ENCODE measurements at places on chromosomes 7 and 10.
A peak's percentile ranks its signal among the peaks of the same experiment; 100 is the strongest.

GRCh38 chr7:27916372-27916771 is 176.4 kb downstream of the TAX1BP1 start:
- no peak for DNase-seq

DNA sequence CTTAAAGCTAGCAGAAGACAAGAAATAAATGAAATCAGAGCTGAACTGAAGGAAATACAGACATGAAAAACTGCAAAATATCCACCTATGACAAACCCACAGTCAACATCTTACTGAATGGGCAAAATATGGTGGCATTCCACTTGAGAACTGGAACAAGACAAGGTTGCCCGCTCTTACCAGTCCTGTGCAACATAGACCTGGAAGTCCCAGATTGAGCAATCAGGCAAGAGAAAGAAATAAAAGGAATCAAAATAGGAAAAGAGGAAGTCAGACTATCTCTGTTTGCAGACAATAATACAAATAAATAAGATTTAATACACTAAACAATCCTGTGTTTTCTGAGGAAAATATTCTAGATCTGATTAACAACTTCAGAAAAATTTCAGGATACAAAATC is 570.5 kb upstream of the SEMA3D start:
- DNase-seq: no peak

DNA sequence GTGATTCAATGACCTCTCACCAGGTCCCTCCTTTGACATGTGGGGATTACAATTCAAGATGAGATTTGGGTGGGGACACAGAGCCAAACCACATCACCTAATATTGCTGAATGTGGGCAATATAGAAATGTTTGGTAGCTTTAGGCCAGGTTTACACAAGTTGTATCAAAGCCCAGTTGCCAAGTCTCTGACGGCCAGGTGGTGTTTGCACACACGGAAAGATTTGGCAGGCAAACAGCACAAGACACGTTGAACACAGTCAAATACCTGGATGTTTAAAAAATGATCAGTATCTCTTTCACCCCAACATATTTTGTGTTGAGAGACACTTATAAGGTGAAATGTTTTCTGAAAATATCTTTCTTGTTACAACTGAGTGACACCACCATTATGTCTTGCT is 294.4 kb upstream of the MKI67 start:
- DNase-seq: no peak

- no peak for DNase-seq
These were observed 24.8 kb downstream of the OR9A2 start for GRCh38 chr7:143002106-143002505.

GRCh38 chr7:1020849-1021251 is 23.5 kb upstream of the GPR146 start:
- no peak for DNase-seq

- peak; percentile 80 for DNase-seq
These were observed 119.2 kb downstream of the ANK3 start for GRCh38 chr10:60270426-60270825.

DNA sequence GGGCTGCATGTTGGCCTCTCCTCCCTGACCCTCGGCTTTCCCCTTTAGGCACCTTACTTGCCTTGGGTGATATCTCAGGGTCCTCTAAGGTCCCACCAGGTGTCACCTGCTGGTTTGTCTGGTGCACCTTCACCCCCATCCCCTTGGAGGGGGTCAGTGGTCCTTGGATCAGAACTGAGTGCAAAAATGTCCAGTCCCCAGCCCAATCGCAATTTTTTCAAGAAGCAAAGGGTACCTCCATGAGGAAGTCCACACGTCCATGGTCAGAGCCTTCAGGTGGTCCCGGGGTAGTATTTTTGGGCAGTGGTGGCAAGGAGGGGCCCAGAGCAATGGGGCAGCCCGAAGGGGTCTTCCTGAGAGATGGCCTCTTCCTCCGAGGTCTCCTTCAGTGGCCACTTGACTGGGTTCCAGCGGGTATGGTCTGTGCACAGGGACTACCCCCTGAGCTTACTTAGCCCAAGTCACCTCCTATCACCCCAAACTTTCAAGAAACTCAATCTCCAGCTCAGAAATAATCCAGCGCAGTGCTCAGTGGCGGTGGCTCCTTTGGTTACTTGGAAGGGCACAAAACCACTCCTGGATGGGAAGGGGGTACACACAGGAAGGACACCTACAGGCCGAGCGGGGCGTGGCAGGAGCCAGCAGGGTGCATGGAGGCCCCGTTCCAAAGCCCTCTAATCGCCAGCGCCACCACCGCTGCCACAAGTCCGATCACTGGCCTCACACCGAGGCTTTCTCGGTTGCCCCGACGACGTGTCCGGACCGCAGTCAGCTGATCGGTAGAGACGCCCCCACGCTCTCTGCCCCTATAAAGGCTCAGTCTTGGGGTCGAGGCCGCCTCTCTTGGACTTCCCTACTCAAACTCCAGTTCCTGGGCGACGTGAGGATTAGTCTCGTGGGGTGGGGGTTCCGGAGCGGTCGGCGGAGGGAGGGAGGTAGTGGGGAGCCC is 4.5 kb downstream of the SAP25 start:
- DNase-seq: peak; percentile 38

GRCh38 chr7:67547183-67547907 is 550.7 kb downstream of the TYW1 start:
- DNase-seq: no peak

- peak; percentile 23 for DNase-seq
These were observed 16.1 kb upstream of the PALD1 start for GRCh38 chr10:70462349-70462984.

DNA sequence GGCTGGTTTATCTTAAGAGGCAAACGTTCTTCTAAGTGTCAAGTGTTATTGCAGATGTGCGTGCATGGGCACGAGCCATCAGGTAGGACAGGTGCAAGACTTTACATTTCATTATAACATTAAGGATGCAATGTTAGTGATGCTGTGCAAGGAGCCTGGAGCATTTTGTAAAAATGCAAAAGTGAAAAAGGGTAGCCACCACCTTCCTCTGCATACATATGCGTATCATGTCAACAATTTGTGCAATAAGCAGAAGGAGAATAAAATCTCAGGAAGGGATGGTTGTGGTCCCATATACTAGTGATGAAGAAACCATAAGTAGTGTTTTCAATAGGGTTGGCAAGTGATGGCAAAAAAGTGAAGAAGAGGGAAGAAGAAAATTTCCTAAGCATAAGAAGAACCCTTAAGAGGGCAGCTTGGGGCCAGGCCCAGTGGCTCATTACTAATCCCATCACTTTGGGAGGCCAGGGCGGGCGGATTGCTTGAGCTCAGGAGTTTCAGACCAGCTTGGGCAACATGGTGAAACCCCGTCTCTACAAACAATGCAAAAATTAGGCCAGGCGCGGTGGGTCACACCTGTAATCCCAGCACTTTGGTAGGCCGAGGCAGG is 7.5 kb downstream of the PIK3AP1 start:
- DNase-seq: no peak

DNA sequence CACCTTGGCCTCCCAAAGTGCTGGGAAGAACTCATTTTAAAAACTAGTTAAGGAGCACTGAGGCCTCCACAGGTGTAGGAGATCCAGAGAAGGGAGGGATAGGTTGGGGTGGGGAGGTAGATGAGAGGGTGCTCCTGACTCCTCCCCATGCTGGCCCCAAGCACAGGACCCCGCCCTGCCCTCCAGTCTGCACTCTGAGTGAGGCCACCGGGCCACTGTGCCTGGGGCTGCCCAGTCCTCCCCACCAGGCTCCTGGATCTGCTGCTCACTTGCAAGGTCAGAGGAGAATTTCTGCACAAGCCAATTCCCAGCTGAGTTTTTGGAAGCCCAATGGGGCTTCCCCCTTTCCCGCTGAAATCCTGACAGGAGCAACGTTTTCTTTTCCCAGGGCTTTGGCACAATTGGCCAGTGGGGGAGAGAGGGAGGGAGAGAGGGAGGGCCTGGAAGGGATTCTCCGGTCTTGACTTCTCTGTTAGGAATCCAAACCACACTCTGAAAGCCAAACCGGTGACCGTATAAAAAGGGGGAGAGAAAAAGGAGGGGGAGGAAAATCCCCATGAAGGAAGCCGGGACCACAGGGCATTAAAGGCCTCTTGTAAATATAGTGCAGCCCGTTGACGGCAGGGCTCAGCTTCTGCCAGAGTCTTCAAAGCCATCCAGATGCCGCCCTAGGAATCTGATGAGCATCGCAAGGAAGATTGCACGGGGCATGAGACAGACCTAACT is 116.2 kb downstream of the SH3PXD2A start:
- DNase-seq: peak; percentile 94

DNA sequence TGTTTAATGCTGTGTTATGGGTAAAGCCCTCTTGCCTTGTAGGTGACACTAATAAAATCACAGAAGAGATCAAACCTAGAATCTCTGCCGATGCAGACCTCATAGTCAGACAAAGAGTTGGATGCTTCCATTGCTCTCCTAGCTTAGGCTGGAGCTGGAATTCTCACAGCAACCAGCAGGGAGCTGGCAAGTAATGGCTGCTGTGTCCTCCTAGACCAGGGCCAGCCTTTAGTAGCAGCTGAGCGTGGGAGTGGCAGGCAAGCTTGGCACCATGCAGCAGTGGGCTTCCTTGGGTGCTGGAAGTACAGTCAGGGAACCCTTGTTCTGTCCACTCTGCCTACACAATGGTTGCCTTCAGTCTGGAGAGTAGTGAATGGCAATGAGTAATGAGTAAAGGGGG is 598.3 kb upstream of the GALNT17 start:
- DNase-seq: no peak

DNA sequence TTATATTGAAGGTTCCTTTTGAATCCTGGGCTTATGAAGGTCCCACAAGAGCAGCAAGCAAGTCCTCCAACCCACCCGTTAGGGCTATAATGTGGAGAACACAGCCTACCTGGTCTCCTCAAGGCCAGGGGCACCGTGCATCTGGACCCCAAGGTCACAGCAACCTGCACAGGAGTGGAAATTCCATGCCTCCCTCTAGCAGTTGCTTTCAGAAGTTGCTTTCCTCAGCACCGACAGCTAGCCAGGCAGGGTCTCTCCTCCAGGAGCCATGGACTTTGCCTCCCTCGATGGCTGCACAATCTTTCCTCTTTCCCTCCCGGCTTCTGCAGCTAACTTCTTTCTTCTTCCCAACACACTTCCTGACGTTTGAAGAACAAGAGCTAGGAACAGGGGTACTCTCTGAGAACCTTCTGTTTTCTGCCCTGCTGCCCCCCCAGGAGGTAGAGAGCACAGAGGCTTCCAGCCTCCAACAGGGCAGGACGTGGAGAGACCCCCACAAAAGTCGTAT is 149.8 kb downstream of the PTPN20 start:
- DNase-seq: no peak

DNA sequence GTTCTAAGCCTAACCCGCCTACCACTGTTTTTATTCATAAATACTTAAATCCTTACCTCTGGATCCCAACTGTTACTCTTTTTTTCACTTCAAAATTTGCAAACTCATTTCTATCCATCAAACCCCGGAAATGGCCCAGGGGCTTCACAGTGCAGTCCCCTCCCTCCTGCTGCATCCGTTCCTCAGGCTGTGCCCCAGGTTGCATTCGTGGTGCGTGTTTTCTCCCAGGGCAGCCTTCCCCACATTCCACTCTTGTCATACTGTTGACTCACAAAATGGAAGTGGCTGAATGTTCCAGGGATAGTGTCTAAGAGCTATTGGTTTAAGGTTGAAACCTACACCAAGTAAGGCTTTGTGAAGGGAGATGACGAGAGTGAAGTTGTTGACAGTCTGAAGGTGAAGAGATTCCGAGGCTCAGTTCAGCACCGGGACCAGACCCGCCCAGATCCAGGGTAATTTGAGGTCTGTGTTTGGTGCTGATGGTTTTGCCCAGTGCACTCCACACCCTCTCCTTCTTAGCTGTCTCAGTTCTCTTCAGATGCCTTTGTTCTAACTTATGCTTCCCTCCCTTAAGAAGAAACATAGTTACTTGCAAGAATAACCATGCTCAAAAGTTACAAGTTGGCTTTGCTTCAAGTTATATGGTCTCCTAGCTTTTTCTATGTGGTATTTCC is 7.7 kb downstream of the INSIG1 start:
- no peak for DNase-seq

DNA sequence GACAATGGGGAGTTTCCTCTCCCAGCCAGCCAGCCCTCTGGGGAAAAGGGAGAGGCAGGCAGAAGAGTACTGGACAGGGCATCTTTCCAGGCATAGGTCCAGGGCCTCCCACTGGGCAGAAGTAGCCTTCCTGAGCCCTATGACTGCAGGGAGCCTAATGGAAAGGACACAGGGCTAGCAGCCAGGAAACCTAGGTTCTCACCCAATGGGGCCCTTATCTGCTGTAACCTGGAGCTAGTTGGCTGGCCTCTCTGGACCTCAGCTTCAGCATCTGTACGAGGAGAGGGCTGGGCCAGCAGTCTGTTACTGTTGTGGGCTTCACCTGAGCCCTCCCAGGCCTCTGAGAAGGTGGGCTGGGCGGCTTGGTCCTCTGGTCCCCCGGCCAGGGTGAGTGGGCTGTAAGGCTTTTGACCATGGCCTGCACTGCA is 22.4 kb downstream of the LDB3 start:
- no peak for DNase-seq

- DNase-seq: no peak
These were observed 131.4 kb downstream of the PAXIP1 start for GRCh38 chr7:154871507-154871906.

DNA sequence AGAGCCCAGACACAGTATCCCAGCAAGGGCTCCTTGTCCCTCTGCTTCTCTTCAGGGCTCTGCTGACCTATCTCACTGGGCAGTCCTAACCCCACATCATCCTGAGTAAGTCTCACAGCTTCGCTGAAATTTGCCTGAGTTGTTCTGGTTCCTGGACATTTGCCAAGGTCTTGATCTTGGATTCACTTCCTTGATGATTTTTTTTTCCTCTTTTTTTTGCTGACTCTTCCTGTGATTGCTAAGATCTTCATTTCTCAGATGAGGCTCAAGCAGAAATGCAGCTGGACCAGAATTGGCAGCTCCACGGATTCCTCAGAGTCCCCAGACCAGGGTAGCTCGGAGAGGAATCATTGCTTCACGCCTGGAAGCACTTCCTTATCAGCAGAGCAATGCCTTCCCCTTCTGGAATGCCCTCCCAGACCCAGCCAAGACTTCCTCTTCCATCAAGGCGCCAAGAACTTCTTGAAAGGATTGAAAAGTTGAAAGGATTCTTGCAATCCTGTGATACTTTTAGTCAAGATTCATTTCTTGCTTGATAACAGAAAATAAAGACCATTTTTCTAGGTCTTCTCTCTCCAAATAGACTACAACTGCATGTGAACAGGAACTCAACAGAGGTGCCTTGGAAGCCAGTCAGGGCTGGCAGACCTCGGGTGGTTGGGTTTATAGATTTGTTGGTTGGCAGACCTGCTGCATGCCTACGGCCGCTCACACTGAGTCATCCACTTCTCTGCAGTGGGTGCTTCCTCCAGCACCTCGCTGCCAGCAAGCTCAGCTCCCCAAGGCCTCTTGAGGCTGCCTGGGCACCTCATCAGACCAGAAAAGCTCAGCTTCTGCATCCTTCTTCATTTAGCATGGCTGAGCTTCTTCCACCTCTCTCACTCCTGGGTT is 8.8 kb upstream of the AFAP1L2 start:
- DNase-seq: peak; percentile 67

- DNase-seq: no peak
These were observed 10.0 kb downstream of the IDI2 start for GRCh38 chr10:1015688-1016087.

- DNase-seq: no peak
These were observed 42.2 kb downstream of the MINDY4 start for GRCh38 chr7:30813466-30813865.

GRCh38 chr7:96076350-96076707 is 245.6 kb downstream of the SLC25A13 start:
- no peak for DNase-seq
